Left ventricle myocardium superior (tissue), 1 donor: ENCODE measurements at places on chromosomes 7 and 10. TPM values are rescaled to one million over a fixed set of nuclear protein-coding genes. Genes with fewer than 3 reads are reported as not detected.

GRCh38 chr7:142939226-142939910, at the start of gene LLCFC1:
Gene LLCFC1 (plus strand): TSS chr7:142939484. CDS start chr7:142939622, 138 bp downstream.
- DNase-seq: no peak

Gene LIPK
- total RNA-seq: not detected

Gene UPK3B
- total RNA-seq: 2.2 TPM

Gene MEOX2
- total RNA-seq: 11.2 TPM

Gene LIPM
- not detected for total RNA-seq
